ENCODE measurements at places on chromosomes 3 and 15. TPM values are rescaled to one million over a fixed set of nuclear protein-coding genes. Genes with fewer than 3 reads are reported as not detected.

- no peak overlapping the region for H3K27ac ChIP-seq
- DNase-seq: no peak
- no peaks in the 10 kb centered on the region for H3K36me3 ChIP-seq
- peaks cover 5% of the 10 kb centered on the region for H3K27me3 ChIP-seq
- no peaks in the 10 kb centered on the region for H3K4me1 ChIP-seq
Observed at GRCh38 chr3:10520072-10520471, 14.7 kb upstream of the ATP2B2 start.

DNA sequence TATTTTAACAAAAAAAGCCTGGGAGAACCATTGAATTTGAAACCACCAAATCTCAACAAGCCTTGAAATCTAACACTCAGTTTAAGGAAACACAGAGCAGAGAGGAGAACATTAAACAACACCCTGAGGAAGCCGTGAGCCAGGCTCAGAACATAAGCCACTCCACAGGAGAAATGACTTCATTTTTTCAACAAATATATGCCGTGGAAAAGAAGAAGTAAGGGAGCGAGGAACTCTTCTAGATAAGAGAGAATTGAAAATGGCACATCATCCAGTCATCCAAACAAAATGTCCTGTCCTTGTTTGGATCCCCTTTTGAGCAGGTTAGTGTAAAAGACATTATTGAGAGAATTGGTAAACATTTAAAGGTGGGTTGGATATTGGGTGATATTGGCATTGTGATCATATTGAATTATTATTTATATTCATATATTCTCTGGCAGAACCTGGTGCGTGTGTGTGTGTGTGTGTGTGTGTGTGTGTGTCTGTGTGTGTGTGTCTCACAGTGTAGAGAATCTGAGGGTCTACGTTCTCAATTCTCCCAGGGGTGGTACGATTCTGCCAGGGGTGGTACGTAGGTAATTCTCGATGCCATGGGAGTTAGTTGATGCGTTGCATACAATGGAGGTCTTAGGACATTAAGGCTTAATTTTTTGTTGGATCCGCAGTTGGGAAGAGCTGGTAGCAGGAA is 94.4 kb downstream of the ST6GAL1 start:
- DNase-seq: no peak
- no peaks in the 10 kb centered on the region for H3K36me3 ChIP-seq
- H3K27ac ChIP-seq: no peak overlapping the region

DNA sequence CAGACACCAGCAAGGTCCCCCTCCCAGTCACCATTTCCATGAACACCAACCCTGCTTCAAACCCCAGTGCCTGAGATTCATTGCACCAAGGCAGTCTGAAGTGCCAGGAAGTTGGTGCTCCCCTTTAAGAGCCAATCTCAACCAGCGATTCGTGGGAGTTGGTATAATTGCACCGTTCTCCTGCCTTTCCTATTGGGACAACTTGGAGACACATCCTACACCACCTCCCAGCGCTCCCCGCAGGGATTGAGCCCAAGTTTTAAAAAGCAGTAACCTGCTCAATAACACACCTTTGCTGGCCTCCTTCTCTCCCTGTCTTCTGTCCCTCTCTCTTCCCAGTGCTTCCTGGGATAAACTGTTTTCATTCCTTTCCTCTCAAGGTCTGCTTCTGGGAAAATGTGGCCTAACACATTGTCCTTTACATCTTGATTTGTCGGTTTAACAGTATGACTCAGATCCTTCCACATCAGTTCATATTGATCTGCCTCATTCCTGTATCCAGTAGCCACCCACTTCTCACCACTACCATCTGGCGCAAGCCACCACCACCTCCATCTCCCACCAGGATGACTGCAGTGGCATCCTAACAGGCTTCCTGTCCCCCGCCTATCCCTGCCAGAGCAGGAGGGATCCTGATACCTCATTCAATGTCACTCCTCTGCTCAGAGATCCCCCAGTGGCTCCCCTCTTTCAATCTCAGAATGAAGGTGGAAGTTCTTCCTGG is 37.8 kb upstream of the HRH1 start:
- no peak overlapping the region for H3K27ac ChIP-seq
- no peak for DNase-seq
- H3K36me3 ChIP-seq: no peaks in the 10 kb centered on the region

DNA sequence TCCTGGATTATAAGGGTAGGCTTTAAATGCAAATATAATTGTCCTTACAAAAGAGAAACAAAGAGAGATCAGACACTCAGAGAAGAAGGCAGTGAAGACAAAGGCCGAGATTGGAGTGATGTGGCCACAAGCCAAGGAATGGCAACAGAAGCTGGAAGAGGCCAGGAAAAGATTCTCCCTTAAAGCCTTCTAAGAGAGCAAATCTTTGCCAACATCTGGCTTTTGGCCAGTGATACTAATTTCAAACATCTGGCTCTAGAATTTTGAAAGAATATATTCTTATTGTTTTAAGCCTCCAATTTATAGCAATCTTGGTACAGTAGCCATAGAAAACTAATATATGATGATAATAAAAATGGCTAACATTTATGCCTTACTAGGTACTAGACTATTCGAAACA is 615.8 kb upstream of the ZNF385D start:
- no peaks in the 10 kb centered on the region for H3K36me3 ChIP-seq
- H3K27ac ChIP-seq: no peak overlapping the region
- no peaks in the 10 kb centered on the region for H3K27me3 ChIP-seq
- no peak for DNase-seq
- no peak overlapping the region for H3K4me3 ChIP-seq

DNA sequence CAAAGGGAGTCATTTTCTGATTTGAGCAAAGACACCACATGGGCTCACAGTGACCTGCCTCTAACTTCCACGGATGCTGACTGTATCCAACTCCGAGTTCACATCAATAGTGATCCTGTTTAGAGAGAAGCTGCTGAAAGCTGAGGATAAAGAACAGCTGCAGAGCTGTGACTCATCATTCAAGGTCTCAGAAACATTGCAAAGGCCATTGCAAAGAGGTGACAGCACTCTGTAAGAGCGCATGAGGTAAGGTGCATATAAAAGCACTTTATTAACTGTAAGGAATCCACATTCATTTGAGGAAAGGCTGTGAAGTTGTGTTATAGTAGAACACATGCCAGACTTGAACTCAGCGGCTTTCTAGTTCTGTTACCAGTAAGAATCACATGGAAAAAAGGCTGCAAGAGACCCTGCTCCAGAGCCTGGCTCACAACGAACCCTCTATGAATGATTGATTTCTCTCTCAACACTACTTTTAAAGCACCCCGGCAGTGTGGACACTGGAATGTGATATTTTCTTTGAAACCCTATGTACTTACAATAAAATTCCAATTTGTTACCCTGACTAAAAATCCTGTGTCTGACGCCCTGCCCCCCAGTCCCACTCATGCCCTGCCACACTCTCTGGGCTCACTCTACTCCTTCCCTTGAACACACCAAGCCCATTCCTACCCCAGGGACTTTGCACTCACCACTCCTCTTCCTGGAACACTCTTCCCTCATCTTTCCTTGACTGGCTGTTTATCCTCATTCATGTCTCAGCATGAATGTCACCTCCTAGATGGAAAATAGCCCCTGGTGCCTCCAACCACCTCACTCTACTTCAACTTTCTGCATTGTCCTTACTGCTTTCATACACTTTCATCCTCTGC is 111.2 kb downstream of the LSM3 start:
- H3K4me1 ChIP-seq: no peaks in the 10 kb centered on the region
- H3K27ac ChIP-seq: peak overlapping the region; percentile 21
- no peak for DNase-seq
- H3K27me3 ChIP-seq: no peaks in the 10 kb centered on the region

- no peak overlapping the region for H3K4me3 ChIP-seq
- H3K4me1 ChIP-seq: no peaks in the 10 kb centered on the region
- no peaks in the 10 kb centered on the region for H3K36me3 ChIP-seq
- no peak overlapping the region for H3K27ac ChIP-seq
- H3K27me3 ChIP-seq: no peaks in the 10 kb centered on the region
Observed at GRCh38 chr3:101996832-101997231, 147.5 kb downstream of the NFKBIZ start.

The TTLL13 gene
- not detected for total RNA-seq

The HYAL2 gene
- 215 TPM for total RNA-seq

The C3orf80 gene
- 0.15 TPM for total RNA-seq

The MYL3 gene
- total RNA-seq: 5.9 TPM

All from breast epithelium (tissue), 4 donors.